ENCODE measurements at places on chromosomes 12 and 14.

GRCh38 chr14:62546862-62547474 is 498.3 kb downstream of the KCNH5 start:
- no peak for DNase-seq

GRCh38 chr14:105204206-105204930 is 23.3 kb upstream of the NUDT14 start:
- no peak for DNase-seq

GRCh38 chr12:41983856-41984255 is 160.8 kb downstream of the GXYLT1 start:
- no peak for DNase-seq

DNA sequence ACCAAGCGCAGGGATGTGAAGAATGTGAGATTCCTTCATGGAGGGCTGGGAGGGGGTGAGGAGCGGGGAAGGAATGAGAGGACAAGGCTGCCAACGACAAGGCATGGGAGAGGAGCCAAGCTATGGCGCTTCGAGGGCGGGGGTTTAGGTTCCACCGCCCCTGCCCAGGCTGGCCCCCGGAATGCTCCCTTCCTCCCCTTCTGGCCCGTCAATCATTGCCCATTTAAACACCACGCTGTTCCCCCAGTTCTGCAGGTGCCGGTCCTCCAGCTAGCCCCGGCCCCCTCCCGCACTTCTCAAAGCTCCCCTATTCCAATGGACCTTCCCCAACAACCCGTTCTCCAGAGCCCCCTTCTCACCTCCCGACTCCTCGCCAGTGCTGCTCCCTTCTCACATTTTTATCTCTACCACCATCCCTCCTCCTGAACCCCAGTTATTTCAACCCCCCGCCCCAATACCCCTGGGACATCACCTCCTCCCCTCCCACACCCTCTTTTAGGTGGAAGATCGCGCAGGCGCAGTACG is 428 bp downstream of the RNF41 start:
- no peak for DNase-seq

DNA sequence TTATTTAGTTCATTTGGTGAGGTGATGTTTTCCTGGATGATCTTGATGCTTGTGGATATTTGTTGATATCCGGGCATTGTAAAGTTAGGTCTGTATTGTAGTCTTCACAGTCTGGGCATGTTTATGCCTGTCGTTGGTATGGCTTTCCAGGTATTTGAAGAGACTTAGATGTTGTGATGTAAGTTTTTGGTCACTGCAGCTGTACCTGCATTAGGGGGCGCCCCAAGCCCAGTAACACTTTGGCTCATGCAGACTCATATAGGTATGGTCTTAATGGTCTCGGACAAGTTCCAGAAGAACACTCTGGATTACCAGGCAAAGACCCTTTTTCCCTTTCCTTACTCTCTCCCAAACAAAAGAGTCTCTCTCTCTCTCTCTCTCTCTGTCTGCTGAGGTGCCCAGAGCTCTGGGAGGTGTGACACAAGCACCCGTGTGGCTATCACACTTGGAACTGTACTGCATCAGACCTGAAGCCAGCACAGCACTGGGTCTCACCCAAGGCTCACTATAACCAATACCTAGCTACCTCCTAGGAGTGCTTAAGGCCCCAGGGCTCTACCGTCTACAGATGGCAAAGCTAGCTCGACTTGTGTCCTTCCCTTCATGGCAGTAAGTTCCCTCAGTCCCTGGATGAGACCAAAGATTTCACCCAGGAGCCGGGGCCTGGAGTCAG is 425.8 kb upstream of the ATXN7L3B start:
- DNase-seq, result peak; percentile 20

DNA sequence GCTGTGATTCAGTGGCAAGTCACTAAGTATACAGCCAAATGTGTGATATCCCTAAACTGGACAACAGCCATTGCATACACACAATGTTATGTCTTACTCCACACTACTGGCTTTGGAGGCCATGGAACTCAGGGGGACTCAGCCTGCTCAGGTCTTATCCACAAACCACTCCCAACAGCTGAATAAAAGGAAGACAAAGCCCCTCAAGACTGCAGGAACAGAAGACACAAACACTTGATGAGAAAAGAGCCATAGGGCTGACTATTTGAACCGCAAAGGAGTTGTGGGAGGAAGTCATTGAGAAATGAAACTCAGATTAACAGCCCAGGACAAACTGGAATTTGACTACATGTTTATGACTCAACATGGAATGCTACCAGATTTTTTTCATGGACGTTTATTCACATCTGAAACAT is 40.9 kb downstream of the PTGER2 start:
- no peak for DNase-seq

DNA sequence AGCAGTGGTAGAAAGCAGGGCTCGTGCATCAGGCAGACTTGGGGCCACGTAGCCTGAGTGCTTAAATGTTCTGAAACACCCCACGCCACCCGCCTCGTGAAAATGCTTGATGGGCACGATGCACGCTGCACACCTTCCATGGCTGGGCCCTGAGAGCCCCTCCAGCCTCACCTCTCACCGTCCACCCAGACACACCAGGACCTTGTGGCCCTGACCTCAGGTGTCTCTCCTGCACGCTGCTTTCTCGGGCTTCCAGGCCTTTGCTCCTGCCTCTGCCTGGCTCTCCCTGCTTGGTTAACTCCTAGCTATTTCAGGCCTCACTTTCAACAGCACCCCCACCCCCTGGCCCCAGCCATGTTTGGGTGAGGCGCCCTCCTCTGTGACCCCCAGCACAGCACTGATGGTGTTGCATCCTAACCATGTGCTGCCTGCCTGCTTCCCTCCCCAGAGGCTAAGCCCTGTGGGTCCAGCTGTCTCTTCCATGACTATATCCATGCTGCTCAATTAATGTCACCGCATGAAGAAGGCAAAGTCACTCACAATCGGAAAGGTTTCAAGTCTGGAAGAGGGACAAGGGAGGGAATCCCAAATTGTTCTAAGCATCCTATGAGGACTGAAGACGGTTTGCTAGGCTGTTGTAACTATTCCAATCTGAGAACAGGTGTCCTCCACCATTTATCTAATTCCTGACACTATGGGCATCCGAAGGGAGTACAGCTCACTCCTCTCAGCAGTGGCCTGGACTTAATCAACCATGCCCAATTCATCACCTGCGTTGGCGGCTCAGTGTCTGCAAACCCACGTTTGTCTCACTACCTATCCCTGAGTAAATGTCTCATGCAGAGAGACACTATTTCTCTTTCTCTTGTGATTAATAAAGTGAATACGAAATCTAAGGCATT is 82.2 kb downstream of the CCDC88C start:
- DNase-seq, result no peak

DNA sequence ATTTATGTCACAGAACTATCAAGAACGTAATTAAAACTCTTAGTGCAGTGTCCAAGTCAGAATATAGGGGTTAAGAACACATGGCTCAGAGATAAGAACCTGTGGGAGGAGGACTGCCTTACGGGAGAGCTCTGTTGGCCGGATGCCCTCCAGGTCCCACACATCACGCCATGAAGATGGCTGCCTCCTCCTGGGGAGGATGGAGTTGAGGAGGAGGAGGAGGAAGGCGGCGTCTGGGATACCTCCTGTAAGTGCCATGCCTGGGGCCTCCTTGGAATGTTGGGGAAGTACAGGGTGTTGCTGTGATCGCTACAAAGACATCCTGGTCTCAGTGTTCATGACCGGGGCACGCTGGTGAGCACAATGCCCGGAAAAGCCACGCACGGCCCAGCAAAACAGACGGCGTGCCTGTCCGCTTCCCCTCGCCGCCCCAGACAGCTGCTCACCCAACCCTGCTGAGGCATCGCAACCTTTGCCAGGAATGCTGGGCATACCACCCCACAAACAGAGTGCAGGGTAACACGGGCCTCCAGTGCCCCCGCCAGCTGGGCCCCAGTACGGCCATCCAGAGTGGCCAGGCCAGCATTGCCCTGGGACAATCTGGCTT is 28.7 kb upstream of the CD9 start:
- DNase-seq, result no peak

GRCh38 chr14:54629183-54629582 is 62.3 kb downstream of the SAMD4A start:
- peak; percentile 40 for DNase-seq

DNA sequence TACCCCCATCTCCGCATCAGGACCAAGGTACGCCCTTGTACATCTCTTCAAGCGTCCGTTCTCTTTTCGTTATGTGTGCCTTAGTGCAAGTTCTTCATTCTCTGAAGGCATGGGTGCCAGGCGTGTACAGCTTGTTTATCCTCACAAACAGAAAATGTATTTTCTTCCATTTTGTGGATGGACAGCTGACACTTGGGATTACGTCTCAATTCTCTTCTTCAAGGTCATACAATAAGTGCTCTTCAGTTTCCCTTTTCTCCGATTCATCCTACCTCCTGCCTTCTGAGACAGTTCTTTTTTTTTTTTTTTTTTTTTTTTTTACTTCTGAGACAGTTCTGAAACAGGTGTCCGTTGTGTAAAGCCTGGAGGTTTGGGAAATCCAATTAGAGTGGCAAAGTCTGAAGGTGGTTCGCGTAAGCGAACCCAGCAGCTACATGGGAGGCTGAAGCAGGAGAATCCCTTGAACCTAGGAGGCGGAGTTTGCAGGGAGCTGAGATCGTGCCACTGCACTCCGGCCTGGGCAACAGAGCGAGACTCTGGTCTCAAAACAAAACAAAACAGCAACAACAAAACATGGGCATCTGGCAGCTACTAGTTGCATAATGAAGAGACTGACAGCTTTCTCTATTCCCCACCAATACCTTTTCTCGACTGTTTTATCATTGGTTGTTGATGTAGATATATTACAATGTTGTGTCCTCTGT is 734 bp downstream of the COX6A1 start:
- DNase-seq, result no peak

- DNase-seq, result no peak
Observed at GRCh38 chr14:87705439-87705896, 287.5 kb downstream of the GALC start.

DNA sequence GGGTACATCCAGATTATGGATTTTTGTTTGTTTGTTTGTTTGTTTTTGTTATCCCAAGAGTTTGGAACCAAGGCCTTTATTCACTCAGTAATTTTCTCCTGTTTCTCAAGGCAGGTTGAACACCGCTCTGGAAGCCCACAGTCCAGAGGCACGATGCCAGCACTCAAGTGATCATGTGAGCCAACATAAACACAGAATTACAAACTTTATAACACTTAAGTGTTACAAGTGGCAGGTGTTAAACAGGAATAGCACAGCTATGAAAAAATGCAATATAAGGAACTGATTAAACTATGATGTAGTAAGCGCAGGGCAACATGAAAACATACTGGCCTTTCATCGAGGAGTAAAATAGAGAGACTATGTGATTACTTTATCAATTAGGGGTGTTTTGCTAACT is 1885.8 kb upstream of the SEL1L start:
- no peak for DNase-seq

GRCh38 chr12:106079148-106079738 is 59.5 kb downstream of the NUAK1 start:
- no peak for DNase-seq

DNA sequence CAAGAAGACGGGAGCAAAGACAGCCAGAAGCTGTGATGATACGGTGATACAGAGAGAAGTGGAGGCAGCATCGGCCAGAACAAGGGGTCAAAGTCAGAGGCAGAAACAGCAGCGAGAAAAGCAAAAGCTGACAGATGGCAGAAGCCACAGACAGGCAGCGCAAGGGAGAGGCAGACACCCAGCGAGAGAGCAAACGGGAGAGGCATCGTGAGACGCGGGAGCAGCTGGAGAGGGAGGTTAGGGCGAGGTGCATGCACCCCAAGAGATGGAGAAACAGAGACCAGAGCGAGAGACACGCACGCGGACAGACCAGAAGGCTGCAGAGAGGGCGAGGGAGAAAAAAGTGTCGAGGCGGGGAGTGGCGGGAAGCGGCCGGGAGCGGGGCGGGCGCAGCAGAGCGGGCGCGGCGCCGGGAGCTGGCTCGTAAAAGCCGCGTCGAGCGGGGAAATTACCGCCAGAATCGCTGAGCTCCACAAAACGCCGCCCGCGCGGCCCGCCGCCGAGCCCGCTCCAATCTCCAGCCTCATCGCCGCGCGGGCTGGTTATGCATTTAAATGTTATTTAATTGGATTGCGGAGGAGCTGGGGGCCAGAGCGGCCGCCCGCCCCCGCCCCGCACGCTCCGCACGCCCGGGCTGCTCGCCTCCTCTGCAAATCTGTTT is 15.6 kb downstream of the SMUG1 start:
- peak; percentile 35 for DNase-seq

- no peak for DNase-seq
Observed at GRCh38 chr14:102356280-102356679, 6.4 kb downstream of the CINP start.

GRCh38 chr12:125981610-125982253 is 916.5 kb downstream of the AACS start:
- no peak for DNase-seq

DNA sequence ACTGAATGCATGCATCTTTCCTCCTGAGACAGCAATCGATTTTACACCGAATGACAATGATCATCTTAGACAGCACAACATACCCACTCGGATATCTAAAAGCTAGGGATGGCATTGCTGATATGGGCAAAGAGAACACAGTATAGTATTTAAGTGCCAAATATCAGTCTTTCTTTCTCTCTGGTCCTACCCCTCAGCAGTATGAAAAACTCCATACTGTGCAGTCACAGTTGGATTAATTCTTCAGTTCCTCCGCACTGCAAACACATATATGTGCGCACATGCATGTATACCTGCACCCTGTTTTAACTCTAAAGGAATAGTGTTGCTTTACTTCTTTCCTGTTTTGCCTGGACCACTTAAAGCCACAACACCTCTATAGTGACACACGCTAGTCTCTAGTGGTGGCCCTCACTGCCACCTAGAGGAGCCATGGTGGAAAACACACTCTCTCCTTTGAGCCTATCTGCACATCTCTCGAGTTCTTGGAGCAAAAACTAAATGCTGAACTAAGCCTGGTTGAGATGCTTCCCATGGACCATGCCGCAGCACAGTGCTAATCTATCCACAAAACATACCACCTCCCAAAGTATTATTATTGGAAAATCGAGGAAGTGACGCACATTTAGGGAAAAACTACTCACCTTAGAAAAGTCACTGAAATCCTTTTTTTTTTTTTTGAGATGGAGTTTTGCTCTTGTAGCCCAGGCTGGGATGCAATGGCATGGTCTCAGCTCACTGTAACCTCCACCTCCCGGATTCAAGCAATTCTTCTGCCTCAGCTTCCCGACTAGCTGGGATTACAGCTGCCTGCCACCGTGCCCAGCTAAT is 11.9 kb downstream of the TMEM52B start:
- DNase-seq, result peak; percentile 62

- no peak for DNase-seq
Observed at GRCh38 chr14:77007975-77008421, 20.5 kb downstream of the IRF2BPL start.

DNA sequence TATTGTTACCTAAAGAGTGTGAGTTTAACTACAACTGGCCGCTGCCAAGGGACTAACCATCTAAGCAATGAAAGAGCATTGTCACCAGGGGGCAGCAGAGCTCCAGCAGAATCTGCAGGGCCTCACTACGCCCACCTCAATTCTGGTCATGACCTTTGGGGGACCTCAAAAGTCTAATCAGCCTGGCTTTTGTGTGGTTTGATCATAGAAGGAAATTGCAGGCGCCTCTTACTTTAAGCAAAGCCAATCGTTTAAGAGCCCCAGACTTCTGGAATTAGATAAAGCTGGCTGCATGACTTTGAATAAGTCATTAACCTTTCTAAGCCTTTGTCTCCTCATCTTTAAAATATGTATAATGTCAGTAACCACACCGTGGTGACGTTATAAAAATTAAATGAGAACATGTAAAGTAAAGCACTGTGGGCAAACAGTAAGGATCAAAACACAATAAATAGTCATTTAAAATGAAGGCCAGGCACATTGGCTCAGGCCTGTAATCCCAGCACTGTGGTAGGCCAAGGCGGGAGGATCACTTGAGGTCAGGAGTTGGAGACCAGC is 58.6 kb downstream of the TBX3 start:
- peak; percentile 47 for DNase-seq

All from activated CD4-positive, alpha-beta T cell treated with anti-CD3 and anti-CD28 coated beads, Interleukin-2, Interleukin-6, amounts not matched to agents 100 ng/mL and 50 ng/mL, durations not matched to agents 16 hours and 8 hours (primary cell).